Left lobe of liver (tissue), 2 donors: ENCODE measurements at places on chromosomes 1 and 21. TPM values are rescaled to one million over a fixed set of nuclear protein-coding genes. Genes with fewer than 3 reads are reported as not detected.

The ABCA4 gene
- 0.83 TPM for total RNA-seq

The STYXL2 gene
- not detected for total RNA-seq

The KIF17 gene
- 1.5 TPM for total RNA-seq

The DSTYK gene
- 2.5 TPM for total RNA-seq

The LRRC7 gene
- total RNA-seq, result 0.33 TPM
